NCI-H460 (cell line): ENCODE measurements at places on chromosomes 2 and 18. TPM values are rescaled to one million over a fixed set of nuclear protein-coding genes. Genes with fewer than 3 reads are reported as not detected.

The CREG2 gene
- 0.10 and 0.20 TPM in 2 replicates for total RNA-seq

The CSRNP3 gene
- total RNA-seq, result 0.74 and 1.2 TPM in 2 replicates

The RBBP8 gene
- 46.8 and 48.4 TPM in 2 replicates for total RNA-seq

The PDCL3 gene
- total RNA-seq, result 20.9 and 23.0 TPM in 2 replicates

The HK2 gene
- 10.4 and 12.5 TPM in 2 replicates for total RNA-seq

The CPLX4 gene
- not detected in 2 replicates for total RNA-seq

The CGREF1 gene
- total RNA-seq, result 43.2 and 45.2 TPM in 2 replicates

The CDH20 gene
- total RNA-seq, result not detected in 2 replicates

The PLA2R1 gene
- total RNA-seq, result 20.2 and 22.8 TPM in 2 replicates

The STK16 gene
- total RNA-seq, result 20.9 and 25.3 TPM in 2 replicates

GRCh38 chr2:215556979-215557378 lies 121.1 kb upstream of the FN1 start:
- no peak for DNase-seq

DNA sequence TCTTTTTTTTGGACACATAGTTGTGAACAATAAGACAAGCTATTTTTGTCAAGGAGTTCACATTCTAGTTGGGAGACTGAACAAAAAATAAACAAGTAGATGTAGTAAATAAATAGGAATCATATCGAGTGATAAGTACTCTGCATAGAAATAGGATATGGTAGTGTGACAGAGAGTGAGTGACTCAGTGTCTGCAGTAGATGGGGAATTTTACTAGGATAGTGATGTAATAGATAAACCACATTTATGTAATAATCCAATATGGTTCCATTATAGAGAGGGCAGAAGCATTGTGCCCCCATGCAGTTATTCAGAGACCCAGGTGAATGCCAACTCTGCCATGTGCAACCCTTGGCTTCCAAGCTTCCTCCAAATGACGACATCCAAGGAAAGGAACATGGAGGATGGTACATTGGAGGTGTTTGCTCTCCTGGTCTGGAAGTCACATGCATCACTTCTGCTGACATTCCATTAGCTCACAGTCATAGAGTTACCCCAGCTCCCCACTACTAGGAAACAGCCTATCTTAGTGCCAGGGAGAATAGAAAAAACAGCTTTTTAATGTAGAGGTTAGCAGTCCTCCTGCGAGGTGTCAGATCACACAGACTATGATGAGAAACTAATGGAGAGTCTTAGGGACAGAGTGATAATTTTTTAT lies 595.4 kb downstream of the NYAP2 start:
- DNase-seq, result no peak

DNA sequence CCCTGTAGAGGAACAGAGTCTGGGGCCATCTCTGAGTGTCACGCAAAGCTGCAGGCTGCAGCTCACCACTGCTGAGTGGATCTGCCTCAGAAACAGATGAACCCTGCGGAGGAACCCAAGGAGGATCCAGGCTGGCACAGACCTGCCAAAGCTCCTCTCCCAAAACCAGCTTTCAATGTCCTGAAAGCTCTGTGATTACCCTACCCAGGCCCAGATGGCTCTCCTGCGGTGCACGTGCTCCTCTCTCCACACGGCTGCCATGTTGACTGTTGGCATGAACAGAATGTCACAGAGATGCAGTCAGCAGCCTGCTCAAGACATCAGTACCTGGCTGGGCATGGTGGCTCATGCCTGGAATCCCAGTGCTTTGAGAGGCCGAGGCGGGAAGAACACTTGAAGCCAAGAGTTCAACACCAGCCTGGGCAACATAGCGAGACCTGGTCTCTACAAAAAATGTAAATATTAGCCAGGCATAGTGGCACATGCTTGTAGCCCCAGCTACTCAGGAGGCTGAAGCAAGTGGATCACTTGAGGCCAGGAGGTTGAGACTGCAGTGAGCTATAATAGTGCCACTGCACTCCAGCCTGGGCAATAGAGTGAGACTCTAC lies 216.8 kb downstream of the MGAT5 start:
- DNase-seq, result no peak

DNA sequence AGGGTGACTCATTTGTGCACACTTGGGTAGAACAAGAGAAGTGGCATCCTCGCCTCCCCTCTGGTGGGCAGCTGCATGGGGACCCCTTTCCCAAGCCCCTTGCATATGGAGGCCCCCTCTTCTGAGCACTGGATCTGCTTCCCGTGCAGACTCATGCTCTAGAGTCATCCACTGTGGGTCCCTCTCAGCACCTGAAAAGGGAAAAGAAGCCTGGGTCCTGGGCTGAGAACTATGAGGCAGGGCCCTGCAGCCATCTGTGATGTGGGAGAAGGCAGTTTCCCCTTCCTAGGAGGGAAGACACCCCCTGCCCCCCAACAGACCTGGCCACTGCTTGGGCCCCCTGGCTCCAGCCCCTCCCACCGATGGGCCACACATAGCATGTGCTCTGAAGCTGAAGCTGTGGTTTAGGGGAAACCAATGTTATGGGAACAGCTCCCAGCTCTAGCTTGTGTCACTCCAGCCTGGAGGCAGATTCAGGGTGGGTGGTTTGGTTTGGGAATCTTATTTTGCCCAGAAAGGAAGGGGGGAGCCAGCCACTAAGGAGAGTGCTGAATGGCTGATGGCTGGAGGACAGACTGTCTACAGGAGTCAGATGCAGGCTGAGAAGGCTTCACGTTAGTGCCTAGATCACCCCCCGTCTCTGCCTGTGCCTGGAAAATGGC lies 172.8 kb downstream of the GLI2 start:
- DNase-seq, result no peak

DNA sequence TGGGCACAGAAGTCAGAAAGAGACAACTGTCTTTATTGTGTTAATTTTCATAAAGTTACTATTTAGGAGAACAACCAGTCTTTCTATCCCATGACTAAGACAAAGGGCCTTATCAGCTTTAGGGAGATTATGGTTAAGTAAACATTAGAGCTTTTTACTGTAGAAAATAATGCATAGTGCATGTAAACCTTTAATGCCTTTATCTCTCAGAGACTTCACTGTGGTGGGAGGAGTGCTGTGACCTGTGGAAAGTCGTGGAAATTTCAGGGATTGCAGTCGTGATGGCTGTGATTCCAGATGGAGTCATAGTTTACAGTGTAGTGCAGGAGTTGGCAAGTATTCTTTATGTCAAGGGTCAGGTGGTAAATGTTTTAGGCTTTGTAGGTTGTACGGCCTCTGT lies 15.8 kb downstream of the ZNF236 start:
- DNase-seq, result no peak

DNA sequence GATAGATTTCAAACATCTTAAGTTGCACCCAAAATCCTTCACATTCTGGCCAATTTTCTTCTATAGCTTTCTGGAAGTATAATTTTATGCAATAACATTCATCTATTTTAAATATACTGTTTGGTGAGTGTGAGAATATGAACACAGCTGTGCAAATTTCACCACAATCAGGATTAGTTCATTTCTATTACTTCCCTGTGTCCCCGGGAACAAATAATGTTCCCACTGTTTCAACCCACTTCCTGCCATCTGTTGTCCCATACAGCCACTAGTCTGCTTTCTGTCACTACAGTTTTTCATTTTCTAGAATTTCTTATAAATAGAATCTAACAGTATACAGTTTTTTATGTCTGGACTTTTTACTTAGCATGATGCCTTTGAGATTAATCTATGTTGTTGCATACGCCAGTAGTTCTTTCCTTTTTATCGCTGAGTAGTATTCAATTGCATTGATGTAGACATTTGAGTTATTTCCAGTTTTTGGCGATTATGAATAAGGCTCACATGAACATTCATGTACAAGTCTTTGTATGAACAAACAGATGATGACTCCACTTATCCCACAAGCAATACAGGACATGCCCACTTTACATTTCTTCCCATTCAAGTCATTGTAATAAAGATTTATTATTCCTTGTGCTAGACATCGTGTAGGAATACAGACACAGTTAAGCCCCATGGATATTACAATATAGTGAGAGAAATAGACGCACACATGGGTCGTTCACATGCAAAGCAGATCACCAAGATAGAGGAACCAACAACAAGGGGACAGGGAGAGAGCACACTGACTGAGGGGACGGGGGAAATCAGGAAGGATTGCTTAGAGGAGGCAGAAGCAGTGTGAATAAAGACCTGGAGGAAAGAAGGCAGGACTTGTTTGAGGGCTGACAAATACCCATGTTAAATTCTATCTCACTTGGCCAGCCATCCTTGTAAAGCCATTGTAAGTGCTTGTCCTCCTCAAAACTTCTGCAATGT lies 72.9 kb upstream of the PAX8 start:
- DNase-seq, result no peak

DNA sequence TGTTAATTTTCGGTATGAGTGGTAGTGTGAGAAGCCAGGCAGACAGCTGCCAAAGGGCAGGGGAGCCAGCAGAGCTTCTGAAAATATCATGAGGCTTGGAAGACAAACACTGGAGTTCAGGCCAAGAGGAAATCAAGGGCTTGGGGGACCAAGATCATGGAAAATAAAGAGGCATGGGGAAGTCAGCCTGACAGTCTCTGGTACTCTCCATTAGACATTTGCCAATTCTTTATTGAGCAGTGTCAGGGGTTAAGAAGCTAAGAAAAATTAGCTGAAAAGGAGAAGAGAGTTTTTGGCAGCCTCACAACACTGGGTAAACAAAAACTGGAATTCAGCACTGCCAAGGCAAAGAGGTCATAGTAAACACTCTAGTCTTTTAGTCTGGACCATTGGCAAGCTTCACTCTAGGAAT lies 612.7 kb downstream of the EPHA4 start:
- no peak for DNase-seq

DNA sequence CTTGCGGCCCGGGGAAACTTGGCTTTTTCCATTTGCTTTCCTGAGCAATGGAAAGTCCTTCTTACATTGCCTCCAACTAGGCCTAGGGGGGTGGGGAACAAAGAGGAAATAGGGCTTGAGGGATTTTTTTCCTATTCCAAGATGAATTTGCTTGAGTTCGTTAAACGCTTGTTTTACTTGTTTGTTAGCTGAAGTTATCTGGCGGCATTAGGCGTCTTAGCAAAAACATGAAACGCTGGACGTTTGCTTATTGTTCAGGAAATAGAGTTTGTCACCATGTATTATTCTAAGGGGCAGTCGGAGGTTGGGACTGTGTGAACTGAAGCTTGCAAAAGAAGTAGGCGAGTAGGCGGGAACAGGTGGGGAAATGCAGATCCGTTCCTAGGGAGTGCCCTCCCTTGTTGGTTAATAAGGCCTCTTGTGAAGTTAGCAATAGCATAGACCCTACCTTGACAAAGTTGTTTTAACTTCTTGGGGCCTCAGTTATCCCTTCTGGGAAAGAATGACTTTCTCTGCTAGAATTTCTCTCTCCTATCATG lies 1.9 kb downstream of the CABLES1 start:
- no peak for DNase-seq

- peak; percentile 13 for DNase-seq
These were observed 123.5 kb downstream of the LAMA3 start for GRCh38 chr18:23812546-23813440.

DNA sequence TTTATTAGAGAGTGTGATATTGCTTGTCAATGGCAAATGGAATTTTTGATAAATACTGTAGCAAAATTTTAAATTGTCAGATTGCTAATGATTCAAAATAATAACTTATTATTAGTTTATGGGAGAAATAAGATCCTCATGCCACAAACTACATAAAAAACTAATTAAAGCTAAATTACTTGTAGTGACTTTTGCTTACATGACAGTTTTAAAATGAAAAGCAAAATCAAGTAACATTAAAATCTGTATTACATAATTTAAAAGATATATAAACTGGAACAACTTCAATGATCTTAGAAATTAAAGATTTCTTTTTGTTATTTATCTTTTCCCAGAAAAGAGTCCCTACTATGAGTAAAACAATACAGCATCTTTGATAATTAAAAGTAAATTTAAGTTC lies 17.7 kb upstream of the RND3 start:
- DNase-seq, result no peak

GRCh38 chr2:3517948-3518495 lies 1.3 kb downstream of the ADI1 start:
- no peak for DNase-seq

- no peak for DNase-seq
These were observed 311.6 kb downstream of the EN1 start for GRCh38 chr2:118535818-118536212.

DNA sequence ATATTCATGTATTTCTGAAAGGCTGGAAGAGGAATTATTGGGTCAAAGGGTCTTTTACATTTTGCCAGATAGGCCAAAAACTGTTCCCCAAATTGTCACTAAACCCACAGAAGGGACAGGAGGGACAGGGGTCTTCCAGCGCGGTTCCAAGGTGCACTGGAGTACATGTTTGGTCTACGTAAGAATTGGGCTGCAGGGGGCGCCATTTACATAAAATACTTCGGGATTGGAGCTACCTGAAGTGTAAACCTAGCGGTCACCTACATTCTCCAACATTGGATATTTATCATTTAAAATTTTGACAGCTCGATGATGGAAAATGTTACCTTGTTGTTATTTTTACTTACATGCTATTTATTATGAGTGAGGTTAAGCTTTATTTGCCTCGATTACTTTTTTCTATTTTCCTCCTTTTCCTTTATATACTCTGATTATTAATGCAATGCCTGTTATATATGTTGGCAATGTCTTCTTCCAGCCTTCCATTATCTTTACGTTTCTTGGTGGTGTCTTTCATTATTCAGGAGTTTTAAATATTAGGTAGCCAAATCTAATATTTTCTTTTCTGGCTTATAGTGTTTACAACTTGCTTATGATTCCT lies 43.0 kb upstream of the RAB6C start:
- DNase-seq, result peak; percentile 35

DNA sequence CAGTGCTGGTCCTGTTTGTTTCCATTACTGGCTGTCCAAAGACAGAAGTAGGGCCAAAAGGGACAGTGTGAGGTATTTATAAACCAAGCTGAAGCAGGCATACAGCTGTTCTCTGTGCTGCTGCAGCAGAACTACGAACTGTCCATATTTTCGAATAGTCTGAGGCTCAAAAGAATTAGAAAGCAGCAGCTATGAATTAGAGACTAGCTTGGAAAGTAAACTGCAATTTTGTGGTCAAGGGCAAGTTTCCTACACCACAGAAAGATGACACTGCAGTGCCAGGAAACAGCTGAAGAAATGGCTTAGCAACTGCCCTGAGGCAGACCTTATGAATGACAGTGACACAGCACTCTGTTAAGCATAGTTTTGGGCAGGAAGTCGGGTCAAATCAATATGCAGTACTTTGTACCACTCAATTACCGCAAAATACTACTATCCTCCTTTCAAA lies 125.3 kb downstream of the TMEM131 start:
- DNase-seq, result peak; percentile 80

GRCh38 chr2:202848813-202849212 lies 22.8 kb downstream of the ICA1L start:
- no peak for DNase-seq
